ENCODE measurements at places on chromosomes 7 and 10.

DNA sequence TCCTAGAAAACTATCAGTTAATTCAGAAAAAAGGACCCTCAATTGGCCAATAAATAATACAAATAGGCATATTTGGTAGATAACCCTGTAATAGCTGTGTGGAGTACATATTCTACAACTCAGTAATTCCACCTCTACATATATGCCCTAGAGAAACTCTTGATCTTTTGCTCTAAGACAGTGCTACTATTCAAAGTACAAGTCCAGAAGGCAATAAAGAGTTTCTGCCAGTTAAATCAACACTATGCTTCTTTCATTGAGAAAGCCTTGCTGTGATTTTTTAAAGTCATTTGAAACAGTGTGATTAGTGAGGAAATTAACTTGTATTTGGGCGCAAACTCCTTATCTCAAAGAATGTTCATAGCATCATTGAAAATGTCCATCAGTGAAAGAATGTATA lies 75.6 kb downstream of the ZNRF2 start:
- DNase-seq = no peak

- DNase-seq = no peak
Observed at GRCh38 chr10:78899098-78899754, 169.5 kb upstream of the ZMIZ1 start.

- no peak for DNase-seq
Observed at GRCh38 chr7:82175319-82175718, 268.3 kb downstream of the CACNA2D1 start.

GRCh38 chr10:97434557-97434956 lies 8.6 kb downstream of the PGAM1 start:
- DNase-seq = no peak

DNA sequence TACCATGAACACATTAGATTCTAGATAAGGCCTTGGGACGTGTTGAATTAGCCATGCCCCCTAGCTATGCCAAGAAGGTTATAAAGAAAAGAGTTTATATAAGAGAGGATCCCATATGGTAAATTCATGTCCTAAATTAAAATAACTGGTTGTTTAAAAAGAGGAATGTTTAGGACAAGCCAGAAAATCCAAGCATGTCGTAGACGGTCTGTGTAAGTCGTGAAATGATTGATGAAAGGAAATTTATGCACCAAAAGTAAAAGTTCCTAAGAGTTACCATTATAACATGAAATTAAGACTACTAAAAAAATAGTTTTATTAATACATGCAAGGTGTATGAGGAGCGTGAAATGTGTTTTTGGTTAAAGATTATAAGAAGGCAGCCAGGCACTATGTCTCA lies 624.9 kb downstream of the ARL4A start:
- no peak for DNase-seq

DNA sequence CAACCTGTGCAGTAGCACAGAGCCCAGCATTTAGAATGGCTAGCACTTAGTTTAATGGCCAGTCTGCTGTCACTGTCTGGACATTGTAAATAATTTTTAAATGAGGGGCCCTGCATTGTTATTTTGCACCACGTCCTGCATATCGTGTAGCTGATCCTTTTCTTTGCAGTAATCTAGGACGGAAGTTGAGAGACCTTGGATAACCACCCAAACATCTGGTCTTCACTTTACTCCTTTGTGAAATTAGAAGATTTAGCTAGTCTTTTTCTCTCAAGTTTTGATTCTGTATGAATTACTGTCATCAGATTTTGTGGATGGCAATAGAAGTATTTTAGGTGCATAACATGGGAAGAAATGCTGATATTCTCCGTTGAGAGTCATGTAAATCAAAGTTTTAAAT lies 1.9 kb downstream of the MIOS start:
- DNase-seq = no peak
